Thoracic aorta (tissue), 2 donors: ENCODE measurements at places on chromosomes 1 and 21. TPM values are rescaled to one million over a fixed set of nuclear protein-coding genes. Genes with fewer than 3 reads are reported as not detected.

The DYRK3 gene
- 11.9 TPM for total RNA-seq

The OVAAL gene
- not detected for total RNA-seq

The CHODL gene
- 5.3 TPM for total RNA-seq

The OR2G6 gene
- not detected for total RNA-seq

The PPM1J gene
- total RNA-seq, result 2.3 TPM

The BRDT gene
- not detected for total RNA-seq

DNA sequence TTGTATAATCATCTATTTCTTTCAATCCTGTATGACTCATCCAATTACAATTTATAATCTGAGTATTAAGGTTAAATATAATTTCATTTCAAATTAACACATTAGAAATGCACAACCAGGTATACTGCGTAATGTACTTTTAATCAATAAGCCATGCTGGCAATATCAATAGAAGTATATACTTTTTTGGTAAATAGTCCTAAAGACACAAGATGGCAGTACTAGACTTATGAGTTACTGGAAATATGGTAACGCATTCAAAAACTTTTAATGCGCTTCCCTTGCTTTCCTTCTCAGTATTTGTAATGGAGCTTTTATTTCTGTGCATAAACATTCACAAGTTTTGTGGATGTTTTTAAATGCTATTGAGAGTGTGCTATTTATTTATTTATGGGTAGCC is 1162.0 kb upstream of the TMPRSS15 start:
- H3K27me3 ChIP-seq, result no peaks in the 10 kb centered on the region
- DNase-seq, result no peak
- H3K4me3 ChIP-seq, result no peak overlapping the region
- H3K4me1 ChIP-seq, result no peaks in the 10 kb centered on the region
- no peaks in the 10 kb centered on the region for H3K36me3 ChIP-seq

- H3K27ac ChIP-seq, result no peak overlapping the region
- H3K36me3 ChIP-seq, result no peaks in the 10 kb centered on the region
- no peak overlapping the region for H3K4me3 ChIP-seq
- no peak for DNase-seq
These were observed 29.0 kb upstream of the LGALS8 start for GRCh38 chr1:236494586-236495466.

DNA sequence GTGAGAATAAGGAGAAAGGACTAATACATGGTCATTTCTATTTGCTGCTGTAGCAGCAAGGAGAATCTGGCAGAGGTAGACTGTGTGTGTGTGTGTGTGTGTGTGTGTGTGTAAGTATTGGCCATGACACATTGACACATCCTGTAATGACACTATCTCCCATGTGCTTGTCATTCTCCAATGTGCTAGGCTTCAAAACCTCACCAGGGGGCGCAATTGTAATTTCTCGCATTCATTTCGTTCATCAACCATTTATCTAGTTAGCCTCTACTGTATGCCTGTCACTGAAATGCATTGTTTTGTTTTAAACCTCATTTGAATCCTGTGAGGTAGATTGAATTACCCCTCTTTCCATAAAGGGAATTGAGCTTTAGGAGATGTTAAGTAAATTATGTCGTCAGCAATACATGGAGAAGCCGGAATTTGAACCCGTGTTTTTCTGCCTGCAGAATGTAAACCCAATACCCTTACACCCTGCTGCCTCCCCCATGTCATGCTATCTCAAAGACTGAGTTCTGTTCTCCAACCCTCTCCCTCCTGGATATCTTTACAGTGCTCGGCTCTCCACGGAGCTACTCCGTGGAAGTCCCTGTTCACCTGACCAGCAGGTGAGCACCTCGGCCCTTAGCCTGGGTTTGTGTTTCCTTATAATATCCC is 100.8 kb downstream of the UCK2 start:
- no peak overlapping the region for H3K4me3 ChIP-seq
- no peak overlapping the region for H3K27ac ChIP-seq
- H3K27me3 ChIP-seq, result no peaks in the 10 kb centered on the region
- no peaks in the 10 kb centered on the region for H3K36me3 ChIP-seq

DNA sequence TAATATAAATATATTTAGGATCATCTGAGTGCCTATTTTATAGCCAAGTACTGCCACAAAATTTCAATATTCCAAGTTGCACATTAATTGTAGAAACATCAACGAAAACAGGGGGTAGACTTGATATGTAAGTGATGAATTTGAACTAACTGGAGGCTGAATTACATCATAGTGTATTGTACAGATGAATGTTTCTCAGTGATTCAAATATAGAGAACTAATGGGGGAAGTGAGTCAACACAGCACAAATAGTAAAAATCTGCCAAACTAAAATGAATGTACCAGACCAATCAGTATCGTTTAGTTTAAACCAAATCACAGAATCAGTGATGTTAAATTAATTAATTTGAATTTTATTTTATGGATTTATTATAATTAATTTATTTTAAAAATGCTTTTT is 42.8 kb downstream of the RTCA start:
- H3K4me1 ChIP-seq, result no peaks in the 10 kb centered on the region
- no peaks in the 10 kb centered on the region for H3K27me3 ChIP-seq
- no peak overlapping the region for H3K4me3 ChIP-seq
- DNase-seq, result no peak
- no peaks in the 10 kb centered on the region for H3K36me3 ChIP-seq
- H3K27ac ChIP-seq, result no peak overlapping the region

DNA sequence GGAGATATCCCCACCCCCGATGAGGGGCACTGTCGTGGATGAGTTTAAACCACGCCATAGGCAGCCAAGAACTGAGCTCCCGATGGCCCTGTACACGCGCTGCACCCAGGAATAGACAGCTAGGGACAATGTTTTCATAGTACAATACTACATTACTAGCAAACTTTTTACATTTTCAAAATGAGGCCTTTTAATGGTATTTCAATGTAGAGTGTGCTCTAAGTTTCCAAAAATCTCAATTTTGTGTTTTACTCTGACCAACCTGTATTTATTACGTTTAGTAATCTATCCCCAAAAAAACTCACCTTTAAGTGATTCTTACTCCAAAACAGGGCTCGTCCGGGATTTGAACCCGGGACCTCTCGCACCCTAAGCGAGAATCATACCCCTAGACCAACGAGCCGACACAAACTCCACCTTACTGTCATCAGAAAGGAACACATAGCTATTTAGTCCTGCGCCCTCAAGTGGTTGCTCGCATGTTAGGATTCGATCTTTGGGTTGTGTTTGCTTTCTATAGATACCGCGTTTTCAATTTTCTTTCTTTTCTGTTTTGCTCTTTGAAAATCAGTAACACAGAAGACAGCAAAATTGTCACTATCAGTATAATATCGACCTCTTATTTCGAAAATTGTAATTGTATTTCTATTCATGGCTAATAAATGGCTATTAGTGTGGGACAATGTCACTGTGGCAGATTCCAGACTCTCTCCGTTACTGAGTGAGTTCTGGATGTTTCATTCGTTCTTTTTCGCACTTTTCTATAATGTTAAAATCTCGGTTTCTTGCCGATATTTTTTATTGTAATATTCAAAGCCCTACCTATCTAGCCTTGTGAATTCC is 6.4 kb upstream of the MPZL1 start:
- H3K27me3 ChIP-seq, result no peaks in the 10 kb centered on the region
- H3K4me1 ChIP-seq, result peaks cover 21% of the 10 kb centered on the region
- no peaks in the 10 kb centered on the region for H3K36me3 ChIP-seq
- H3K4me3 ChIP-seq, result peak overlapping the region; percentile 70
- peak overlapping the region; percentile 79 for H3K27ac ChIP-seq

DNA sequence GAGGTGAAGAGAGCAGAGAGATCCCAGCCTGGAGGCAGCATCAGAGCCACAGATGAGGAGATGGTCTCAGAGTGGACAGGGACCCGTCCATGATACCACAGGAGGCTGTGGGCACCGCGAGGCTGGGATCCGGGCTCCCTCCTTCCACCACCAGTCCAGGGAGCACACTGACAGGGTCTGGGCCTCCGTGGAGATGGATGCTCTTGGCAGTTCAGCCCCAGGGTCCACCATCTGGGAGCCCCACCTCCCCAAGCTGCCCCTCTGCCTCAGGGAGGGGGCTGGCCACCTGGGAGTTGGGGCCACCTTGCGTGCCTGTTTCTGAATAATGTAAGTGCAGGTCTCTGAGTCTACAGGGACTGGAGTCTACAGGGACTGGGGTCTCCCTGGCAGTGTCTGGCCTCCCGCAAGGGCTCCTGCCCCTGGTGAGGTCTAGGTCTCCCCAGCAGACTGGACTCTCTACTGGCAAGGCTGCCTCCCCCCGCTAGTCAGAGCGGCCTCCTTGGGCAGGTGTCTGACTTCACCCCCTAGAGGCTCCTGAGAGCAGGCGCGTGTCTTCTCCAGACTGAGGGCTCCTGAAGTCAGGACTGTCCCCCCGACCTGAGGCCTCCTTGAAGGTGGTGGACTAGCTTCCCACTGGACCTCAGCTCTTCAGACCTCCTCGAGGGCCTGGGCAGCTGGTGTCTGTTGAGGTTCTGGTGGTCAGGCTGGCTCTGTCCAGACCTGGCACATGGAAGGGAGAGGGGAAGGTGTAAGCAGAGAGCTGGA is 218.5 kb downstream of the PTPRU start:
- H3K27ac ChIP-seq, result no peak overlapping the region
- DNase-seq, result no peak
- H3K4me3 ChIP-seq, result no peak overlapping the region
- H3K4me1 ChIP-seq, result no peaks in the 10 kb centered on the region
- no peaks in the 10 kb centered on the region for H3K27me3 ChIP-seq

GRCh38 chr1:8120693-8121260 is 94.7 kb upstream of the ERRFI1 start:
- no peaks in the 10 kb centered on the region for H3K36me3 ChIP-seq
- H3K4me1 ChIP-seq, result peaks cover 53% of the 10 kb centered on the region
- no peak for DNase-seq
- H3K4me3 ChIP-seq, result peak overlapping the region; percentile 59
- peak overlapping the region; percentile 96 for H3K27ac ChIP-seq
- H3K27me3 ChIP-seq, result no peaks in the 10 kb centered on the region

DNA sequence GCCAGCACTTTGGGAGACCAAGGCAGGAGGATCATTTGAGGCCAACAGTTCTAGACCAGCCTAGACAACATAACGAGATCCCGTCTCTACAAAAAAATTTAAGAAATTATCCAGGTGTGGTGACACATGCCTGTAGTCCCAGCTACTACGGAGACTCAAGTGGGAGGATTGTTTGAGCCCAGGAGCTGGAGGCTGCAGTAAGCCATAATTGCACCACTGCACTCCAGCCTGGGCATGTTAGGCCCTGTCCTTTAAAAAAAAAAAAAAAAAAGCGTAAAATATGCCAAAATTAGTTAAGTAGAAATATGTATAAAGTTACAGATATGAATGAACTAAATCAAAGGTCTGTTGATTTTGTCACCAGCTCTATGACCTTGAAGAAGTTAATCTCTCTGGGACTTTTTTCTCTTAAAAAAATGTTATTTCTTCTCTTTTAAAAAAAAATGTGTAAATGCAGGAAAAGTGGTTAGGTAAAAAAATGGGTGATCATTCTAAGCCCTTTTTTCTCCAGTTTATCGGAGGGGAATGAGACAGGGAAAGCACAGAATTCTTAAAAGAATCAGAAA is 7.0 kb downstream of the EGLN1 start:
- no peaks in the 10 kb centered on the region for H3K27me3 ChIP-seq
- H3K4me3 ChIP-seq, result no peak overlapping the region
- peaks cover 81% of the 10 kb centered on the region for H3K4me1 ChIP-seq
- no peak overlapping the region for H3K27ac ChIP-seq
- H3K36me3 ChIP-seq, result no peaks in the 10 kb centered on the region
- DNase-seq, result no peak

DNA sequence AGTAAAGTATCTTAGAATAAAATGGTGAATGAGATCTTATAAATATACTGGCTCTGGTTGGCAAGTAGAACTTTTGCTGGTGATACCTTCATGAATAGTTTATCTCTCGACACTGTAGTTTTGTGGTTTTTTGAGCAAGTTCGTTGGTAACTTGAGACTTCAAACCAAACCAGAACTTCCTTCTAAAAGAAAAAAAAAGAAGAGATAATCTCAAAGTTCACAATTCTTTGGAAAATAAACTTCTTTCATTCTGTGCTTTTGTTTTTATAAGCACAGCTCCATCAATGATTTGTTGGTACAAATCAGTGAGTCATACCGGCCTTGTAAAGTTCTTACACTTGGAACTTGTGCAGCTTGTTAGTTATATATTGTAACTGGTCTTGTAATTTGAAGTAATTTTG is 2.3 kb downstream of the HIPK1 start:
- peak overlapping the region; percentile 18 for H3K27ac ChIP-seq
- no peaks in the 10 kb centered on the region for H3K36me3 ChIP-seq
- no peaks in the 10 kb centered on the region for H3K27me3 ChIP-seq
- peak overlapping the region; percentile 84 for H3K4me3 ChIP-seq
- peaks cover 24% of the 10 kb centered on the region for H3K4me1 ChIP-seq

DNA sequence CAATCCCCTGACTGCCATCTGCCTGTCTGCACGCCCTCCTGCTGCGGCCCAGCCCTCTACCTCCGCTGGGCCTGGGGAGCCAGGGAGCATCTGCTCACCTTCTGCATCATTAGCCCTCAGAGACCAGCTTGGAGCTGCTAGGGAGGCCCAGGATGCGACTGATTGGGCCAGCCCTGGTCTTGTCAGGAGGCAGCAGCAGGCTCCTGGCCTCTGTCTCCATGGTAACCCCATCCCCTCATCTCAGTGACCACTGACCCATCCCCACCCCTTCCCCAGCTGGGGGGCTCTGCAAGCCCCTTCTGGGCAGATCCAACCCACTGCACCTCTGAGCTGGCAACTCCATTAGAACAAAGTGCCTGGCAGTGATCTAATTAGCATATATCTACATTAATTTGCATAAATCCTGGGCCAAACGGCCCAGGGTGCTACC is 37.7 kb downstream of the NKAIN1 start:
- no peaks in the 10 kb centered on the region for H3K36me3 ChIP-seq
- no peak overlapping the region for H3K4me3 ChIP-seq
- no peak overlapping the region for H3K27ac ChIP-seq

- peaks cover 33% of the 10 kb centered on the region for H3K4me1 ChIP-seq
- peak overlapping the region; percentile 87 for H3K4me3 ChIP-seq
- no peak for DNase-seq
- H3K27me3 ChIP-seq, result no peaks in the 10 kb centered on the region
- H3K36me3 ChIP-seq, result no peaks in the 10 kb centered on the region
- peak overlapping the region; percentile 93 for H3K27ac ChIP-seq
These were observed 1.1 kb downstream of the CTPS1 start for GRCh38 chr1:40980453-40981121.

- H3K27me3 ChIP-seq, result no peaks in the 10 kb centered on the region
- H3K4me3 ChIP-seq, result no peak overlapping the region
- no peak for DNase-seq
- H3K27ac ChIP-seq, result no peak overlapping the region
- no peaks in the 10 kb centered on the region for H3K36me3 ChIP-seq
These were observed 30.4 kb downstream of the WNT9A start for GRCh38 chr1:227917081-227917950.

- peak; percentile 53 for DNase-seq
- peaks cover 42% of the 10 kb centered on the region for H3K4me1 ChIP-seq
- peak overlapping the region; percentile 33 for H3K27ac ChIP-seq
- peak overlapping the region; percentile 44 for H3K4me3 ChIP-seq
These were observed 75.4 kb downstream of the ABCA4 start for GRCh38 chr1:94045465-94046056.

- no peaks in the 10 kb centered on the region for H3K27me3 ChIP-seq
- H3K4me1 ChIP-seq, result peaks cover 19% of the 10 kb centered on the region
- no peak overlapping the region for H3K4me3 ChIP-seq
- DNase-seq, result no peak
- H3K36me3 ChIP-seq, result no peaks in the 10 kb centered on the region
These were observed 76.7 kb downstream of the SIPA1L2 start for GRCh38 chr1:232553050-232553754.
